NCI-H226 (cell line): ENCODE measurements at places on chromosomes 5 and 9.

- DNase-seq: no peak
These were observed 167.3 kb downstream of the ROR2 start for GRCh38 chr9:91782708-91783214.

DNA sequence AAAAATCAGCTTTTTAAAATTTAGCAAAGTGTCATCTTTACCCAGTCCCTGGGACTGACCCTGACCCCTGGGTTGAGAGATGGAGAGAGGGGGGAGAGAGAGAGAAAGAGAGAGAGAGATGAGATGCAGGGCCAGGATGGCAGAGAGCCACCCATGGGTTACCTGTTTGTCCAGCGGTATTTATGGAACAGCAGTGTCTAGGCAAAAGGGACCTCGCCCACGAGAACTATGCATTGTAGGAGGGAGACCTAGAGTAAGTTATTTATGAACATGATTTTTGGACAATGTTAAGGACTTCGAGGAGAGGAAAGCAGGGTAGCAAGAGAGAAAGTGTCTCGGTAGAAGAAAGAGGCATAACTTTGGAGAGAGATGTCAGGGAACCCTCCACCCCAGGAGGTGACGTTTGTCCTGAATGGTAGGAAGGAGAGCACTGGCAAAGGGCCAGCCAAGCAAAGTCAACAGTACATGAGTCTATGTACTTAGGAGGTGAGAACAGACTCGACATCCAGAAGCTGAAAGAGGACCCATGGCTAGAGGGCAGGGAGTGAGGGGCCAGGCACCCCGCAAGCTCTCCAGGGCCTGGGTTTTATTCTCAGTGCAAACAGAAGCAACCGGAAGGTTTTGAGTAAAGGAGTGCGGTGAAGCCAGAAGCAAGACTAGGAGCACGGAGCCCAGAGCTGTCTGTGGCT is 30.5 kb upstream of the MSX2 start:
- no peak for DNase-seq

GRCh38 chr9:136544548-136544963 is 1.3 kb downstream of the NOTCH1 start:
- no peak for DNase-seq

DNA sequence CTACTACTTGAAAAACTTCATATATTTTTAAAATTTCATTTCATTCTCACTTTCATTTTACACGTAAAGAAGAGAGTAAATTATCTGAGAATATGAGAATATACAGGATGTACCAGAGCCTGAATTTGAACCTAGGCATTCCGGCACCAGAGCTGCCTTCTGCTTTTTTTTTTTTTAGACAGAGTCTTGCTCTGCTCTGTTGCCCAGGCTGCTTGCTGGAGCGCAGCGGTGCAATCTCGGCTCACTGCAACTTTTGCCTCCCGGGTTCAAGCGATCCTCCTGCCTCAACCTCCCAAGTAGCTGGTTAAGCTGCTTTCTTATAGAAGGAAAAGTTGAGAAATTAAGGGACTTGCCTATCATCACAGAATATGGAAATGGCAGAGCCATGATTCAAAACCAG is 540.1 kb downstream of the EBF1 start:
- no peak for DNase-seq

GRCh38 chr5:143338658-143339366 is 64.7 kb downstream of the NR3C1 start:
- DNase-seq: peak; percentile 51

GRCh38 chr5:59491945-59492344 is 401.6 kb downstream of the PDE4D start:
- no peak for DNase-seq

GRCh38 chr5:136195971-136196820 is 3.2 kb upstream of the SMIM32 start:
- no peak for DNase-seq

DNA sequence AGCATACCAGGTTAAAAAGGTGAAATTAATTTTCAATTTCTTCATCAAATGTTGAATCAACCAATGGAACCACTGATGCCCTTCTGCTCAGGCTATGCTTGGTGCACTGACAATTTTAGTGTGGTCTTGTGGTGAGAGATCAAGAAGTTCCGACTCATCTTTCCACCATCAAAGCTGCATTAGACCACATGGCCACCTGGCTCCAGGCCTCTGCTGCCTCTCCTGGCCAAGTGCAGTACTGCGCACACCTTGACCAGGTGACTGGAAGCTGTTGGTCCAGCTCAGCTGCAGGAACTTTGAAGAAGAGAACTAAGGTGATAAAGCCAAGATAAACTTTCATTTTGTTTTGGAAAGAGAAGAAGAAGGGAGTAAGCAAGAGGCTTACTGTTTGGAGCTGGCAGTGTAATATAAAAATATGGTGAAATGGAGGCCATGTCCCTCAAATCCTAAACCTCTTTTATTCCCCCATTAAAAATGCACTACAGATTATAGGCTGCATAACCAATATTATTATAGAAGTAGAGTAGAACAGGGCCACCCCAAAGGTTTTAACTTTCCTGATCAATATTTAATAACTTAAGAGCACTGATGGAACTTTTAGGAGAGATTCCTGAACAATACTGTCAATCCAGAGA is 315.5 kb upstream of the C9orf72 start:
- no peak for DNase-seq

DNA sequence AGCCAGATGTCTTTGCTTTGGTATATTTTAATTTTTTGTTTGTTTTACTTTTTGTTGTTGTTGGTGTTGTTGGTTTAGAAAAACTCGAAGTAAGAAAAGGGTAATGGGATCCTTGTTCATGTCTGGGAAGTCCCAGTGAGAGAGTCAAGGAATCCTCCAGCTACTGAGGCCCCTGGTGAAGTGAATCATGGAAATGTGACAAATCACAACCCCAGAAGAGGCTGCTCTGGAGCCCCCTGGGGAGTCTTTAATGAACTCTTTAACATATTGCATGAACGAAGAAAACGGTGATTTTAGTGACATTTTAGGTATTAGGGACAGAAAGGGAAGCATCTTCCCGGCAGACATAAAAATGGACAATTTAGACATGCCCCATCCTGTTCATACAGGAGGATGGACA is 41.3 kb downstream of the TMEM174 start:
- no peak for DNase-seq

DNA sequence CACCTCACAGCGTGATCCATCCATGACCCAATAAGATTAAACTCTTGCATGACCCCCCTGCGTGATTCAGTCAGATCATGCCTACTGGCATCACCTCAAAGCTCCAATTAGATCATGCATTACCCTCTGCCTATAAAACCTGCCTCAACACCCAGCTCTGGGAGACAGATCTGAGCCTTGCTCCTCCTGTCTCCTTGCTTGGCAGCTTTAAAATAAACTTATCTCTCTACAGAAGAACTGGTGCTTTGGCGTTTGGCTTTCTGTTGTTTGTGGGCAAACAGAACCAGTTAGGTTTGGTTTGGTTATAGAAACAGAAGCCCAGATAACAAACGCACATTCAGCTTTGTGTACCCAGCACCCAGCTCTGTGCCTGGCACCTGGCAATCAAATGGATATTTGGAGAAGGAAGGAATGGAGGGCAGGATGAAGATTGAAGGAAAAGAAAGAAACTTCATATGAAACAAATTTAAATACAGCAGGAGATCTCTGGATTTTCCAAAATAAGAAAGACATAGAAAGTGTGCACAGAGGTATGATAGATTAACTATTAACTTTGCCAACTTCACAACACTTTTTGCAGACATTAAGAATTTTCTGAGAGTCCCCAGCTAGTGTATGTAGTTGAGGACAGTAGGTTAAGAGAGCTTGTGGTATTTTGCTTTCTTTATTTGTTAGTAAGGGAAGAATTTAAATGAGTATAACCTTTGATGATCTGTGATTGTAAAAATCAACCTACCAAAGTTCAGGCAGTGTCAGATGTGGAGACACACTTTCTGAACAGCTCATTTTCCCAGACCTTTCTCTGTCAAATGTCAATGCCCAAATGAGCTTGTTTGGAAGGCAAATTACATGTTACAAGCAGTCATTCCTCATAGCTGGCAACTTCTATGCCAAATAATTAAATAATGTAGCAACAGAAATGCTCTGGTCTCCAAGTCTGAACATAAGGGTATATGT is 102.1 kb upstream of the ASTN2 start:
- DNase-seq: no peak

- DNase-seq: no peak
These were observed 208.0 kb upstream of the TRIM32 start for GRCh38 chr9:116479056-116479544.

DNA sequence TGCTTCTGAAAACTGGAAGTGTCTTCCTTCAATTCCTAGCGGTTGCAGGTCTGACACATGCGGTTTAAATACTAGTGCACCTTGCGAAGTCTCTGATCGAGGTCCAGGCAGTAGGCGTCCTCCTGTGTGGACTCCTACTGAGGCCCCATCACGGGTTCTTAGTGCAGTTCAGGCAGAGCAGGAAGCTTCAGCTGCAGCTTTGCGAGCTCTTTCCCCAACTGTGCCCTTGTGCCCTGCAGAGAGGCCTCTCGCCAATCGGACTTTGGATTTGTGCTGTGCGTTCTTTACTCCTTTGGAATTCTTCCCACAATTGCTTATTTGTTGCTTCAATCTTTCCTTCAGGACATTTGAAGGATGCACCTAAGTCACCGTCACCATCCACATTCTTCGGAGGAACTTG is 40.6 kb upstream of the FAM120AOS start:
- DNase-seq: no peak

GRCh38 chr9:87269296-87270176 is 228.1 kb upstream of the DAPK1 start:
- no peak for DNase-seq

DNA sequence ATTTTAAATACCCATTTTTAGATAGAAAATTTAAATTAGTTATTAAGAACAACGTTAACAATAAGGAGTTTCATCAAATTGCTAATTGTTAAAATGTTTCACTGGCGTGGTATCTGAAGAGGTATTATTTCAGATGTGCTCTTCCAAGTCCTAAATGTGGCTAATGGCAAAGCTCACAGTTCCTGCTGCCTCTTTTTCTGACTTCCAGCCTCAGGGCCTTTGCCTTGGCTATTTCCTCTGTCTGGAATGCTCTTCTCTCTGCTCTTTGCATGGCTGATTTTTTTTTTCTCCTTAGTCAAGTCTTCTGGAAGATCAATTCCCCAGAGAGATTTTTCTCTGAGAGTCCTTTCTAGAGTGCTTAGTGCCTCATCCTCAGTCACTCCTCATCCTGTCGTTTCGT is 9.6 kb upstream of the SSBP2 start:
- DNase-seq: no peak

DNA sequence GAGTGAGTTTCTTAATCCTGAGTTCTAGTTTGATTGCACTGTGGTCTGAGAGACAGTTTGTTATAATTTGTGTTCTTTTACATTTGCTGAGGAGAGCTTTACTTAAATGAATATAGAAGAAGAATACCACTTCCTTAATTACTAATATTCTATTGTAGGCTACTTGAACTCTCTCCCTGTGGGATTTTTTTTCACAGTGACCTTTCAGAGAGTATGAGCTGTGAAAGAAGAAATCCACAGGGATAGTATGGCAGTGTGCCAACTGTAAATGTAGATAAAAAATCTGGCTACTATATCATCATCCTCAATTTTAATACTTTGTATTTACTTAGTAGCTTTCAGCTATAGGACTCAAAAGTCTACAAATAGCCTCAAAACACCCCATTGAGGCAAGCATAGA is 67.3 kb downstream of the COMMD10 start:
- DNase-seq: no peak

DNA sequence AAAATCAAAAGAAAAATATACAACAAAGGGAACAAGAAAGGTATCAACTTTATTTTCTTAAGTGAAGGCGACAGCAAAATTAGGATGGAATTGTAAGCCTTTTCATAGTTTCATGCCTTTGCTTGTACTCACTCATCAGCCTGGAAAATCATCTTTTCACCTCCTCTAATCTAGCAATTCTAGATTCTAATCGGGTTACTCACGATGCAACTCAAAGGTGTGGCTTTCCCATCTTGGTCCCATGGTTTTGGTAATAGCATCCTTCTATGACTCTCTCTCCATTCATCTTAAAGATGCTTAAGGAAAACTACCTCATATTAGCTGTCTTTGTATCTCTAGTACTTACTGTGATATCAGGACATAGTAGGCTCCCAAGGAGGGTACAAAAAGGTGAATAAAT is 30.5 kb downstream of the DNAH5 start:
- DNase-seq: no peak

DNA sequence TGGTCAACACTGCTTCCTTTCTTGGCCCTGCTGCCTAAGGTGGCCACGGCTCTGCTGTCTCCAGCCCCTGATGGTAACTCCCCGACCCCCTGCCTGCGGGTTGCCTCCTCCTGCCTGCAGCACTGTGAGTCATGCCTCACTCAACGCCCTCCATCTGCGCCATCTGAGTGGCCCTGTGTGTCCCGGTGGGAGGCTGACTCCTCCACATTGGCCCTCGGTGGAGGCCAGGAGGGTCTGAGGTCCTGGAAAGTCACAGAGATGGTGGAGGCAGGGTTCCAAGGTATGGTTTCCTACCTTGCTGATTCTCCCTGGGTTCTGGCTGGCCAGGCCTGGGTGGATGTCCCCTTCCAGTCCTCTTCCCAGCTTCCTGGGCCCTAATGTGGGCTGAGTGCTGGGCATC is 64.5 kb upstream of the ADAMTS2 start:
- no peak for DNase-seq

- no peak for DNase-seq
These were observed 3.7 kb upstream of the PDCD6 start for GRCh38 chr5:267716-268115.

DNA sequence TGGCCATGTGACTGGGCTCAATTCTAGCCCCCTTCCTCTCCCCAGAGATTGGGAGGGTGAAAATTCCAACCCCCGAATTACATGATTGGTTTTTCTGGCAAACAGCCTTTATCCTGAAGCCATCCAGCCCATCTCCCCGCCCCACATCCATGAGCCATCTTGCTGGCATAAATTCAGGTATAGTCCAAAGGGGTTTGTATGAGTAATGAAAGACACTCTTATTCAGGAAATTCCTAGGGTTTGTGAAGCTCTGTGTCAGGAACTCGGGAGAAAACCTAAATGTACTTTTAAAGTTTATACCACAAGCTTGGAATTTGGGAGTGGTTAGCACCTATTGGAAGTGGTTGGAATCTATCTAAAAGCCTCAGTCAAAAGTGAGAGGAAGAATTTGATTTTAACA is 80.6 kb upstream of the SIMC1 start:
- peak; percentile 93 for DNase-seq

DNA sequence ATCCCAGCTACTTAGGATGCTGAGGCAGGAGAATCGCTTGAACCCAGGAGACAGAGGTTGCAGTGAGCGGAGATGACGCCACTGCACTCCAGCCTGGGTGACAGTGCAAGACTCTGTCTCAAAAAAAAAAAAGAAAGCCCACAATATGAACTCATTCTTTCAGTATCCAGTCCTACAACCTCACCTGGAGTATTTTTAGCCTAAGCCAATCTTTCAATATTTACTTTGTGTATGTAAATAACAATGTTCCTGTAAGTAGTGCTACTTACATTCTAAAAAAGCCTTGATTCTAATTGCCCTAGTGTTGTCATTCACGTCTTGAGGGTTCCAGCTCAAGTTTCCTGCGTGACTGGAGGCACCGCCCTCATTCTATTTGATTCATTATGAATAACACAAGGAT is 62.0 kb downstream of the BHMT start:
- DNase-seq: no peak

DNA sequence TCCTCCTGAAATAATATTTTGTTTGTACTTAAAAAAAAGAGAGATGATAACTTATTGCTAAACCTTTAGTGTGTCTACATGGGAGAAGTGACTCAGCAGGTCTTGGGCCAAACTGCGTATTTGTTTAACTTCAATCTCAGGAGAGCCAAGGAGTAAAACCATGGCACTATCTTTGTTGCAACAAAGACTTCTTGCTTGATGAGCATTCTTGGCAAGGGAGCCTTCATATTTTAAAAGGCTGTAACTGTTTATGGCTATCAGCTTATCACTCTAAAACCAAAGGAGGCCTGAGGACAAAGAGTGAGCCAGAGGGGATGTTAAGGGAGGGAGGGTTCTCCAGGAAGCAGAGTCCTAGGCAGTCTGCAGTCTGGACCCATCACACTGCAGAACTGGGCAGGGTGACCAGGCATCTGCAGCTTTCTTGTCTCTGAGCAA is 216.2 kb upstream of the S1PR3 start:
- peak; percentile 98 for DNase-seq
